T-helper 1 cell treated with Interleukin-12 subunit alpha and Interleukin-12 subunit beta and Interleukin-4 antibody, amounts not matched to agents 30 ng/mL and 1 ng/mL, for 36 hours (primary cell): ENCODE measurements at places on chromosomes 6 and 20. TPM values are rescaled to one million over a fixed set of nuclear protein-coding genes. Genes with fewer than 3 reads are reported as not detected.

Gene SMLR1
- total RNA-seq: not detected in 2 replicates

Gene DLK2
- 0.39 TPM in 2 replicates for total RNA-seq

Gene SLC22A16
- not detected in 2 replicates for total RNA-seq

Gene ABHD16B
- not detected in 2 replicates for total RNA-seq

Gene CFB
- total RNA-seq: 0.22 and 0.59 TPM in 2 replicates

Gene AIF1
- total RNA-seq: 47.7 and 54.0 TPM in 2 replicates

Gene RNF144B
- 0.32 and 0.59 TPM in 2 replicates for total RNA-seq
